Ascending aorta (tissue), 2 donors: ENCODE measurements at places on chromosomes 16 and 17. TPM values are rescaled to one million over a fixed set of nuclear protein-coding genes. Genes with fewer than 3 reads are reported as not detected.

DNA sequence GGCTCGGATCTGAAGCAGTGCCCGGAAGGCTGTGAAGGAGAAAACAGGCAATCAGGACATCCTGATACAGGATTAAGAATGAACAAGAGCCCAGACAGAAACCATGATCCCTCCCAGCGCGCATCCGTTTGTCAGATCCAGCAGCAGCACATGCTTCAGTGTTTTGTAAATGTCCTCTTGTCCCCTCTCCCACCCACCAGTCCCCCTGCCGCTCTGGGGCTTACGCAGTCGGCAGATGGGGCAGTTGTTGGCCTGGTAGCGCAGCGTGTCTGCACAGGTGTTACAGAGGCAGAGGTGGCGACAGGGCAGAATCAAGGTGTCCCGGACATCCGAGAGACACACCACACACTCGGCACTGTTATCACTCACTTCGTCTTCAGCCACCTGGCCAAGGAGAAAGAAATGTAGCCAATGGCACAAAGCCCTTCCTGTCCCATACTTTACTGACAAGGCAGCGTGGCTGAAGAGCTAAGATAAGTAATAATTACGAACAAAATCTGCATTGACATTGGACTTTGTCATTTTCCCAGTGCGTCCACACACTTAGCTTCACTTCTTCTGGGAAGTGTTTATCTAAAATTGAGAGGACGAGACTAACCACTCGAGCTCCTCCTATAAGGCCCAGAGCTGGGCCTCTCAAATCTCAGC lies 20.7 kb upstream of the FOXJ1 start:
- no peak for DNase-seq

DNA sequence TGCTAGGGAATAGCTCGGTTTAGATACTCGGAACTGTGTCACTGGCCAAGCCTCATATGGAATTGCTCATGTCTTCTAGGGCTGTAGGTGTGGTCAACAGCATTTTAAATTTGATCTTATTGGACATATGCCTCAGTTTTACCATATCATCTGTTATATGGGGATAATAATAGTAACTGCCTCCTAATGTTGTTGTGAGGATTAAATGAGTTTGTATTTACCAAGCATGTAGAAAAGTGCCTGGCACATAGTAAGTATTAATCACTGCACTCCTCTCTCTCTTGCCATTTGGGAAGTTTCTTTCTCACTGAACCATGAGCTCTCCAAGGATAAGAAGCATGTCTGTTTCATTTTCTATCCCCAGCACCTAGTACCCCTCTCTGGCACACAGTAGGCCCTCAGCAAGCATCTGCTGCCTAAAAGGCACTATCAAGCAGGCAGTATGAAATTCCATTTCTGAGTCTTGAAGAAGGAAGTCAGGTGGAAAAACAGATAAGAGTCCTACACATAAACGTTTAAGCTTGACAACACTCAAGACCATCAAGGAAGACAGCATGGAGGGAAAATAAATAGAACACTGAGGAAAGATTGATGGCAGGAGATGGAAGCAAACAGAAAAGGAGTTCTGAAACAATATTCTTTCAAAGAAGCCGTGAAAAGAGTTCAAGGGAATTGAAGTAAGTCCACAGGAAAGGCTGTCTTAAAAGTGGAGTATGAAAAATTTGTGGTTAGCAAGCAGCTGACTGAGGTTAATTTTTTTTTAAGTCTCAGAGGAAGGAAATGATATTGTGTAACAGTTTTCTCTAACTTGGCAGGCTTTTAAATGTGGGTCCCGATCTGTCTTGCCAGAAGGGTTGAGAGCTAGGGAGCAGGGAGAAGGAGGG lies 2.2 kb upstream of the ATP6V0A1 start:
- DNase-seq = no peak

DNA sequence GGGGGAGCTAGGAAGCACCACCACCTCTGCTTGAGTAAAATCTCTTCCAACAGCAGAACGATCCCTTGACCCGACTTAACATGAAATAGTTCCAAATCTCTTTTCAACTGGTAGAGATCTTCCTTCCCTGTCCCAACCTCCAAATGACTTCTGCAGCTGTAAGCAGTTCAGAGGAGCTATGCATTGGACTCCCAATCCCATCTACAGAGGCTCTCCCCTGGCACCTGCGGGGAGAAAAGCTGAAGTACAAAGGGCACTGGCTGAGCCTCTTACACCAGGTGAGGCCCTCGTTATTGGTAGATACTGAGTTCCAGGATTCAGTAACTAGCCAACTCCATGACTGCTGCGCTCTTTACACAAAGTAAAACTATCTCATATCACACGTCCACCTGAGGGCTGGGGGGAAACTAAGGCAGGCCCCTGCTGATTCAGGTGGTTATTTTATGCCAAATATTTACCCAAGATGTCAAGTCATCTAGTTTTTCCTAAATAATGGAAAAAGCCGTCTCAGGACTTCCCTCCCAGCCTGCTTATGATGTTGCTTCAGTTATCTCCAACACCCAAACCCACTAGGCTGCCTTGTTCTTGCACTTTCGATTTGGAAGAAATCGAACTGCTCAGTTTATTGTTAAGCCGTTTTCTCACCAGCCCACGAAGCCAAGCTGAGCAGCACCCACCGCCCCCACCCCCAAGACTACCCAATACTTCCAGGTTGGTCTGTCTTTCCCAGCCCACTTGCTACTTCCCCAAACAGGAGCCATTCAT lies 3.2 kb downstream of the ACTG1 start:
- no peak for DNase-seq

- DNase-seq = no peak
Measured at GRCh38 chr16:80457871-80458270, 82.9 kb upstream of the DYNLRB2 start.

- DNase-seq = no peak
Measured at GRCh38 chr17:81093619-81094508, 58.9 kb downstream of the BAIAP2 start.

- DNase-seq = no peak
Measured at GRCh38 chr16:6560306-6561100, 772.1 kb upstream of the RBFOX1 start.

DNA sequence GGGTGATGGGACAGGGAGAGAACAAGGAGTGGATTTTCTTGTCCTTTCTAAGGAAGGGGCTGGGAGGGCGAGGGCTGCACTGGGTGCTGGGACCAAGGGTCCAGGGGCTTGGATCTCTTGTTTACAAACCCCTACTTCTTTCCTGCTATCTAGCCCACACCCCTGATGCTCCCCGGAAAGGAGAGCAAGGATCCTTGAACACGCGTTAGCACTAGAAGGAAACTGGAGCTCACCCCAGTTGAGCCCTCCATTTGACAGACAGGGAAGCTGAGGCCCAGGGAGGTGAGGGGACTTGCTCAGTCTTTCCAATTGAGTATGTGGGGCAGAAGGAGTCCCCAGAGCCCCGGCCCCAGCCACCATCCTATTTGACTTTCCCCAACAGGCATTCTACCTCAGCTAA lies 4.6 kb upstream of the ITGAE start:
- DNase-seq = no peak

- peak; percentile 40 for DNase-seq
Measured at GRCh38 chr17:80786470-80786869, 205.2 kb upstream of the CHMP6 start.

- no peak for DNase-seq
Measured at GRCh38 chr17:81740395-81740961, 28.4 kb downstream of the SLC25A10 start.

DNA sequence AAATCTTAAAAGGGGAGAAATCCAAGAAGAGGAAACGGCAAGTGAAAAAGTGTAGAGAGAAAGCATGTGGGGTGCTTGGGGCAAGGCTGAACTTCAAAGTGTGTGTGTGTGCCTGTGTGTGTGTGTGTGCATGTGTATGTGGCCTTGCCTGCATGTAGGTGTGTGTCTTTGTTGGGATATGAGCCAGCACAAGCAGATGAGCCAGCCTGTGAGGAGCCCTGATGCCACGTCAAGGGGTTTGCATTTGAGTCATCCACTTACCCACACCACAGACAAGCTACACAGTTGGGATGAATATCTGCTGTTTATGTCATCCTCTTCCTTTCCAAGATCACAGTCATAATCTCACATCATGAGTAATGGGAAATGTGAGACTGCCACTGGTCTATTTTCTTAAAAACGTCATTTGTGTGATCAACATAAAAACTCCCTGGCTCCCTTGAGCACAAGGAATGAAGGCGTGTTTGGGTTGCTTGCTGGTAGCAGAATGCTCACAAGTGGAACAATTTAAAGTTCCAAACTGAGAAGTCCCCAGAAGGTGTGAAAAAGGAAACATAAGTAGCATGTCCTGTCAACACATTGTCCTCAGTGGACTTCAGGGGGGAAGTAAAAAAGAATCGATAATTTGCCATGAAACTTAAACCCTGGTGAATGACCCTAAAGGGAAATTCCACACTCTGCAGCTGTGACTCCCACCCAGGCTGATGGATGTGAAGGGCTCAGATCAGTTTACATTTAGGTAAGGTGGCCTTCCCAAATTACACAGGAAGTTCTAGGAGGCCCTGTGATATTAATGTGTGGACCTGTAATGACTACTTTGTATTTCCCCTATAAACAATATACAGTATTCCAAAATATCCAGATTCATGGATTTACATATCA lies 14.7 kb downstream of the KCTD19 start:
- no peak for DNase-seq

- DNase-seq = no peak
Measured at GRCh38 chr16:4618645-4619418, 4.1 kb upstream of the UBALD1 start.

DNA sequence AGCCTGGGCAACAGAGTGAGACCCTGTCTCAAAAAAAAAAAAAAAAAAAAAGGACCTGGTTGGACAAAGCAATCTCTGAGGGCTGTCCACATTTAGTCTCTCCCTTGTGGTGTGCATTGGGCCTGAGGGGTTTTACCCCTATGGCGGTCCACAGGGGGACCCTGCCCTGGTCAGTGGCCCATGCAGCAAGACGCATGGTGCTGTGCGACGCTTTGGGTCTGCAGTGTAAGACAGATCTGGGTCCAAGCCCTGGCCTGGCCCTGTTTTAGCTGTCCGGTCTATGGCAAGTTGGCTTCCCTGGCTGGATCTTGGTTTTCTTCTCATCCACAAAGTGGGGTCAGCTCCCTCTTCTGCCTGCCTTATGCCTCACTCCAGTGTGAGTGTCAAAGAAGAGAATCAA lies 123.2 kb upstream of the NLRP1 start:
- no peak for DNase-seq

- no peak for DNase-seq
Measured at GRCh38 chr17:55186937-55187770, 77.6 kb upstream of the HLF start.

GRCh38 chr17:81519284-81520020 lies 6.9 kb upstream of the ACTG1 start:
- peak; percentile 77 for DNase-seq

GRCh38 chr16:10987361-10988163 lies 43.2 kb downstream of the CLEC16A start:
- no peak for DNase-seq

GRCh38 chr17:83161298-83162034 lies 82.1 kb downstream of the METRNL start:
- no peak for DNase-seq

GRCh38 chr17:38572669-38573365 lies 32.9 kb downstream of the SRCIN1 start:
- no peak for DNase-seq

GRCh38 chr16:7294020-7294419 lies 38.6 kb upstream of the RBFOX1 start:
- DNase-seq = no peak

DNA sequence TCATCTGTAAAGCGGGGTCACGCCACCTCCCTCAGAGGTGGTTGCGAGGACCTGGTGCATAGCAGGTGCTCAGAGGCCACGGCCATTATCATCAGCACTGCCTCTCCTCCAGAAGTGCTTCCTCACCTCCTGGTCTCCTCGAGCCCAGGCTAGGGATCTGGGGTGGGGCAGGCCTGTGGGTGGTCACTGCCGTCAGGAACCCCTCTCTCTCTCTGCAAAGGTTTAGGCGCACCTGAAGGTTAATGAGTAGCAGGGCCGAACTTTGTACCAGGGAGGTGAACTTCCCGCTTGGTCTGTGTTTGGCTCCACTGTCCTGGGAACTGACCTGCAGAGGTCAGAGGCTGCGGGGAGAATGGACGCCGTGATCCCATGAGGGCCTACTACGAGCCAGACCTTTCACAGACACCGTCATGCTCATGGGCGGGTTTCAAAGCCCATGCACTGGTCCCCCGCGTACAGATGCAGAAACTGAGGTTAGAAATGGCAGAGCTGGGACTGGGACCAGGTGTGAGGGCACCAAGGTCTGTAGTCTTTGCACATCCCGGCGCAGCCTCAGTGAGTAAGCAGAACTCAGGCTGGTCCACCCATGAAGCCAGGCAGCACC lies 13.8 kb downstream of the JUP start:
- no peak for DNase-seq

The OTOP3 gene
- total RNA-seq = not detected

The SBK1 gene
- total RNA-seq = not detected

The NPB gene
- total RNA-seq = 1.5 TPM

The SYNRG gene
- 47.1 TPM for total RNA-seq

The TBC1D26 gene
- not detected for total RNA-seq

The TERB1 gene
- not detected for total RNA-seq
